Uterus (tissue), 4 donors: ENCODE measurements at places on chromosomes 13 and 19. TPM values are rescaled to one million over a fixed set of nuclear protein-coding genes. Genes with fewer than 3 reads are reported as not detected.

DNA sequence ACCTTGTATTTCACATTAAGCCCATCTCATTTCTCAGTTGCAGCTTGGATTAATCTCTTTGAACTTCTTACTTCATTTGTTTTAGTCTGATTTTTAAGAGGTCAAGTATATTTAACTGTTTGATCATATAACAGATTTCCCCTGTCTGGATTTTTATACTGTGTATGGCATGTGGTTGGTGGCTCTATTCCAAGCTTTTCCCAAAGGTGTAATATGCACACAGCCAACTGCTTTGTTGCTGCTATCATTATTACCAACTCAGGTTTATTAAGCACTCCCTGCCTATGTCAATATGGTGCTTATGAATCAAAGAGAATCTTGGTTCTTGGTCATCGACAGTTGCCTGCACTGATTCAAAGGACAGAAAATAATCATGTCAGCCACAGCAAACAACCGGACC, 92.6 kb downstream of the RAP2A start:
- DNase-seq = no peak
- H3K27ac ChIP-seq = no peak overlapping the region
- H3K36me3 ChIP-seq = no peaks in the 10 kb centered on the region
- H3K4me1 ChIP-seq = no peaks in the 10 kb centered on the region
- H3K4me3 ChIP-seq = no peak overlapping the region

SBK2 gene
- not detected for total RNA-seq

DNA sequence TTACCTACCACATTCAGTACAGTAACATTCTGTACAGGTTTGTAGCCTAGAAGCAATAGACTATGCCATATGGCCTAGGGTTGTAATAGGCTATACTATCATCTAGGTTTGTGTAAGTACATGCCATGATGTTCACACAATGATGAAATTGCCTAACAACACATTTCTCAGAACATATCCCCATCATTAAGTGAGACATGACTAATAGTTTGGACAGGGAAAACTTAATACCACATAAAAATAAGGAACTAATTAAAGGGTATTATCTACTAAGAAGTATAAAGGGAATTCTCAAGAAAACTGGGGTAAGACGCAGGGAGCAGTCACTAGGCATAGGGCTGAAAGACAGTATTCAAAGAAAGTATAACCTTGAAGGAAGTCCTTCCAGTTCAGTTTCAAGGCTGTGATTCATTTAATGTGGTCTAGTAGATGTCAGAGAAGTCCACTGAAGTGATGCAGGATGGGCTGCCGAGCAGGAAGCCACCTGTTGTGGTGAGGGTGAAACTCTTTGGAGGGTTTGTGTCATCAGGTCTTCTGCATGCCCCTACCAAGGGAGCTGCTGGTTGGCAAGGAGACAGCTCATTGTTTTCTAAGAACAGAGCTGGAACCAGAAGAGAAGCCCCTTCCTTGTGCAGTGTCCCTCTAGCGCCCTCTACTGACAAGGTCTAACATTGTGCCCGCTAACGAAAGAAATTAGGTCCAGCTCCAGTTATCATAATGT, 122.9 kb downstream of the OLFM4 start:
- no peaks in the 10 kb centered on the region for H3K36me3 ChIP-seq
- no peak overlapping the region for H3K27ac ChIP-seq
- no peaks in the 10 kb centered on the region for H3K4me1 ChIP-seq
- no peak overlapping the region for H3K4me3 ChIP-seq

IZUMO2 gene
- not detected for total RNA-seq

CDC42EP5 gene
- 1.8 TPM for total RNA-seq
